Left forelimb (tissue), 1 donor: ENCODE measurements at places on chromosomes 2 and 18.

GRCh38 chr2:174762464-174762863 lies 1.8 kb downstream of the CHRNA1 start:
- DNase-seq = no peak

GRCh38 chr2:6913415-6914157 lies 3.6 kb upstream of the RNF144A start:
- no peak for DNase-seq

DNA sequence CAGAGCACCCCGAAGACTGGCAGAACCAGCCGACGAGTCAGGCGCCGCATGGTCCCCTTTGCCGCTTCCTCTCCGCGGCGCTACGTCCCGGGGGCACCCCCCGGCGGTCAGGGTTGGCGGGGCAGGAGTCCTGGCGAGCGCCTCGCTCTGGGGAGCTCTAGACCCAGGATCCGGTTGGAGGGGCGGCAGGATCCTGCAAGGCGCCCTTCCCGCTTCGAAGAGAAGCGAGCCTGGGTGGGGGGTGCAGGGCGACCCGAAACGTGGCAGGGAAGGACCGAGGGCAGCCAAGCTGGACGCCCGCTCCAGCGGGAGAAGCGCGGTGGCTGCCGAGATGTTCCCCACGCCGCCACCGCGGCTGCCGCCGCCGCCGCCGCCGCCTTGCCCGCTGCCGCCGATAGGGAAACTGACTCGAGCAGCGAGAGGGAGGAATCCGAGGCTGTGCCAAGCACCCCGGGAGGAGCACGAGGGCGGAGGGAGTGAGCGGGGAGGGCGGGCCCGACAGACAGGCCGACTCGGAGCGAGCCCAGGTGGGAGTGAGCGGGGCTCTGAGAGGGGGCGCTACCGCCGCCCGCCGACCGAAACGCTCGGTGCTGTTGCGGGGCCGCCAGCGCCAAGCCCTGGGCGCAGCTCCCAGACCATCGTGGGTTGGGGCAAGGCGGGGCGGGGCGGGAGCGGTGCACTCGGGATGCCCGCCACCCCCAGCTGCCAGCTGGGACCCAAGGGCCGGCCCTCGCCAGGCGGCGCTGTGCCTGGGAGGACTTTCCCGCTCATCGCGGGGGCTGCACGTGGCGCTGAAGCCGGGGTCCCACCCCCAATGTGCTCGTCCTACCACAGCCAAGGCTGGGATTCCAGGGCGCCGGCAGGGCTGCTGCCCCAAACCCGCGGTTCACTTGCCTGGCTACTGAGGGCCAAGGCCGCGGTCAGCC lies at the start of gene GALNT14:
TSS of gene GALNT14 (minus strand) at position 404 of the 926 bp plus-strand sequence. CDS start at position 50, 354 bp downstream.
- DNase-seq = peak; percentile 69

GRCh38 chr2:174753038-174753633 lies 11.1 kb downstream of the CHRNA1 start:
- no peak for DNase-seq

DNA sequence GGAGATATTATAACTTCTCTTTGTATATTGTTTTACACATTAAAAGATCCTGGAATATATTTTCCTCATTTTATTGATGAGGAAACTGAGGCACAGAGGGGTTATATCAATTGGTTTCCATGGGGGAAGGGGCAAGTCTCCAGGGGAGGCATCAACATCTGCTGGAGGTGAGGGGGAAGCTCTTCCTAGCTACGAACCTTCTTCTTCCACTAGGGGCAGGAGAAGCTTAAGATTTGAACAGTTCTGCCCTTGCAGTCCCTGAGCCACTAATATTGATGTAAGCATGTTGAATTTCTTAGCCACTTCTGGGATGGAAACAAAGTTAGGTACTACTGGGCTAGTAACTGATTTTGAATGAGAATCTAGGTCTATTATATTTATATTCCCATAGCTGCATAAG lies 140.1 kb upstream of the AQP4 start:
- no peak for DNase-seq

- no peak for DNase-seq
Measured at GRCh38 chr2:43332653-43333052, 106.2 kb upstream of the ZFP36L2 start.

DNA sequence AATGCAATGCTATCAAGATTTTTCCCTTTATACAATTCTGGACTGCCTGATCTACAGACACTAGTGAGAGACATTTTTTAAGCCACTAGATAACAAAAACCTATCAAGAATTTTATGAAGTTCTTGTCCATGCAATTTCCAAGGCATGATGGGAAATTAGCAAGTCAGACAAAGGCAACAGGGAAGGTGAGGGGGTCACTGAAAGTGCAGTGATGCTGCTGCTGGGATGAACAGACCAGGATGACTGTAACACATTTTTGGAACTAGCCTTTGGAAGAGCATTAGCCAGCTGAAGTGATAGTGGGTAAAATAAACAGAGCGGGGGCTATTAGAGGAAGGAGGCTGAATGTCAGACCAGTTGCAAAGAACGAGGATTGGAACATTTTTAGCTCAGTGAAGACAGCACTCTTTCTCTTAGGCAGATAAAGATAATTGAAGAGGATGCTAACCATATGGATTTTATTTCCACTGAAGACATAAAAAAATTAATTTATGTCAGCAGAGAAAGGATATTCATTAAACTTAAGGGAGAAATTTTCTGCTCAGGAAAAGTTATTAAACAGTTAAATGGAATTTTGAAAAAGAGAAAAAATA lies 17.9 kb downstream of the NRXN1 start:
- DNase-seq = no peak

DNA sequence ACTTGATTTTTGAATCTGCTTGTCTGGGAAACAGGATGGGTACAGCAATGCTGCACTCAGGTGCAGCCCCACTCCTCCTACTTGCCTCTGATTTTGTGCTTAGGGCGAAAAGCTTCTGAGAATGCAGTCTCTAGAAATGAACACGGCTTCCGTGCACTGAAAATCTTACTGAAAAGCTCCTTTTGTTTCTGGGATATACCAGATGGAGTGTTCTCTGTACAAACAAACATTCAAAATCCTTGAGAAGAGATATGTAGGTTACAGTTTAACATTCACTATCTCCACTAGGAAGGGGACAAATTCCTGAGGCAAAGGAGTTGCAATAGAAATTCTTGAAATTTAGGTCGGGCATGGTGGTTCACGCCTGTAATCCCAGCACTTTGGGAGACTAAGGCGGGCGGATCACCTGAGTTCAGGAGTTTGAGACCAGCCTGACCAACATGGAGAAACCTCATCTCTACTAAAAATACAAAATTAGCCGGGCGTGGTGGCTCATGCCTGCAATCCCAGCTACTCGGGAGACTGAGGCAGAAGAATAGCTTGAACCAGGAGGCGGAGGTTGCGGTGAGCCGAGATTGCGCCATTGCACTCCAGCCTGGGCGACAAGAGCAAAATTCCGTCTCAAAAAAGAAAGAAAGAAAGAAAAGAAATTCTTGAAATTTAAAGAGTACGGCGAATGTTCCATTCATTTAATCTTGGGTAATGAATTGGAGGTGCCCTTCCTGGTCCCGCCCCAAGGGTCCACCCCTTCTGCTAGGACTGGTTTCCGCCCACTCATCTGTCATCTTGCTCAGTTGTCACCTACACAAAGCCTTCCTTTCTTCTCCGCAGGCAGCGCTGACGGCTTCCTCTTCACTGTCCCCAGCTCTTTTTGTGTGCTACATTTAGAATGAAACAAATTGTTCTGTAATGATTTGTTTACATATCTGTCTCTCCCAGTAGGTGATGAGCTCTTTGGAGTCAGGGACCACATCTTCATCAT lies 92.4 kb downstream of the SOCS6 start:
- DNase-seq = no peak

DNA sequence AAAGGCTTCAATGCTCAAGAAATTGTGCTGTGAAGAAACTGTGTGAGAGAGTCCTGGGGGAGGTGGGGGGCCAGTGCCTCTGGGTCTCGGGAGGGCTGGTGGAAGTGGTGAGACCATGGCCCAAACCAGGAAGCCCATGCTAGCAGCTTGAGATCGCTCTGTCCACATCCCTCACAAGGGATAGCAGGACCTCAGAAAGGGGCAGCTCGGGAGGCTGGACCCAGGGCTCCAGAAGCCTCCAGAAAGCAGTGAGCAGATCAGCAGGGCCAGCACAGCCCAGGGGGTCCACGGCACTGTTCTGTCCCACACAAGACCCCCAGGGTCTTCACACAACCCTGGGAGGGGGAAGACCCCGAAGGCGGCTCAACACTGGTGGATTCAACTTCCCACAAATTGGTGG lies 24.1 kb downstream of the ST8SIA5 start:
- DNase-seq = no peak

- no peak for DNase-seq
Measured at GRCh38 chr2:201942531-201942930, 91.1 kb upstream of the FZD7 start.

DNA sequence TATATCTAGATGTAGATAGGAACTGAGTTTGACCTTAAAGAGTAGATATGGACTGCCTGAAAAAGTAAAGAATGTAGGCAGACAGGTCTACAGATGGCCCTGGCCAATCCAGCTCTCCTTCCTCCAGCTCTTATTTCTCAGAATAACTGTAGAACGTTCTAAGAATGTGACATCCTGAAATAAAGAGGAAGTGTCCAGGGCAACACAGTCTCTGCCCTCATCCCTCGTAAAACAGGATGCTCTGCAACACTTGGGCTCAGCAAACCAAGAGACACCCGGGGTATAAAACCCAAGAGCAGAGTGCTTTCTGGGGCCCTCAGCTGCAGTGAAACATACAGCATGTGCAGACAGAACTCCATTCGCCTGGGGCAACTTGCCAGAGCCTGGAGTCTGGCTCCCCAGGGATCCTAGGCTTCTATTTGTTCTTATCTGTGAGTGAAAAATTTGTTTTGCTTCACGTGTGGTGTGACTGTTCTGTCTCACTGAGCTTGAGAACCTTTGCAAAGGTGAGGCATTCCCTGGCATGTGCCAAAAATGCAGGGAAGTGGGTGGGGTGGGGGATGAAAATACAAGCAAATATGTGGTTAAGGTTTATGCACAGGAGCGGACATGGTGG lies 401.0 kb downstream of the SETBP1 start:
- DNase-seq = no peak

- DNase-seq = no peak
Measured at GRCh38 chr2:68789603-68790002, 55.0 kb downstream of the ARHGAP25 start.

- DNase-seq = no peak
Measured at GRCh38 chr2:60796573-60797509, 40.8 kb downstream of the PAPOLG start.

- no peak for DNase-seq
Measured at GRCh38 chr2:148875387-148876051, 492 bp downstream of the KIF5C start.

DNA sequence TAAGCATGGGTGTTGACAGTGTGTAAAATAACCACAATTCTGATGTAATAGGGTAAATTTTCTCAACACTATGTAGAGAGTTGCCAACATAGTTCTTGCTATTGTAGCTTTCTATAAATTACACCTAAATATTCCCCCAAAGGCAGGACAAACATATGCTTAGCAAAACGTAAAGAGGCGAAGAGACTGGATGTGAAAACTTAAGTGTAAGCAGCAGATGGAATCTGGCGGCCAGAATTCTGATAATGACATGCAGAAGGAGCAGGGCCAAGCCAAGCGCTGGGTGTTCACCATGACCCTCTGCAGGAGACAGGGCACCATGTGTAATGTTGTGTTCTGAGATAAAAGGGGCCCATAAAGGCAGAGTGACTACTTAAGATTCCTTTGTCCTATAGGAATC lies 105.2 kb upstream of the ZNF521 start:
- no peak for DNase-seq

GRCh38 chr2:31354837-31355236 lies 59.7 kb downstream of the XDH start:
- no peak for DNase-seq

DNA sequence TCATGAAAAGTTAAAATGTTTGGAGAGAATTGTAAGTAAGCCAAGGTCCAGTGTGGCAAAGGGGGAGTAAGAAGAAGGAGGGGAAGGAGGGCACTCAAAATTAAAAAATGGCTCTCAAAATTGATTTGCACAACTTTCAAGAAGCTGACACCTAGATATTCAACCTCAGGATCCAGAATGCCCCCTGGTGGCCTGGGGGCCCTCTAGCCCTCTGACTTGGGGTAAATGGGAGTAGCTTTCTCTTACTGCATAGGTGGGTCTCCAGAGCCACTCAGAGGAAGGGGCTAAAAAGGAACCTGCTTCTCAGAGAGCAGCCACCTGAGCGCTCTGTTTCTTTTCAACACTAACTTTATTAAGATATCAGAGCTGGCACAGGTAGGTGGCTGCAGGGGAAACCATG lies 968.5 kb downstream of the BCL11A start:
- no peak for DNase-seq

DNA sequence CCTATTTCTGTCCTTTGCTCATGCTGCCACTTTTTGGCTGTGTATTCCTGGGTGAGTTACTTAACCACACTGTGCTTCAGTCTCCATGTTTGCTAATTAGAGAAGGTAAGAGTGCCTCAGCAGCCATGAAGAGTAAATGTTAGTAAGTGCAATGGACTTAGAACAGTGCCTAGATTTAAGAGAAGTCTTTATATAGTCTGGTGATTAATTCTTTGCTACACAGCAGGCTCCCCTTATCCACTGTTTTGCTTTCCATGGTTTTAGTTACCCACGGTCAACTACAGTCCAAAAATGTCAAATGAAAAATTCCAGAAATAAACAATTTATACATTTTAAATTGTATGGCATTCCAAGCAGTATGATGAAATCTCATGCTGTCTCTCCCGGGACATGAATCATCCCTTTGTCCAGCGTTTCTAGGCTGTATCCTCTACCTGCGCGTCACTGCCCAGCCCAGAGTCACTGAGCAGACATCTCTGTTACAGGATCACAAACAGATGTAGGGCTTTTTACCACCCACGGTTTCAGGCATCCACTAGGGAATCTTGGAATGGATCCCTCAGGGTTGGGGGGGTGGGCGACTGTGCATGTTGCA lies 91.0 kb downstream of the CTIF start:
- DNase-seq = no peak

DNA sequence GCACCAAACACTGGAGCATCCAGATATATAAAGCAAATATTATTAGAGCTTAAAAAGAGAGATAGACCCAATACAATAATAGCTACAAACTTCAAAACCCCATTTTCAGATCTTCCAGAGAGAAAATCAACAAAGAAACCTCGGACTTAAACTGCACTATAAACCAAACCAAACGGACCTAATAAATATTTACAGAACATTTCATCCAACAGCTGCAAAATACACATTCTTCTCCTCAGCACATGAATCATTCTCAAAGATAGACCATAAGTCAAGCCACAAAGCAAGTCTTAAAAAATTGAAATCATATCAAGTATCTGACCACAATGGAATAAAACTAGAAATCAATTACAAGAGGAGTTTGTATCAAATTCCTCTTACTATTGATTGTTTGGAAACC lies 140.2 kb upstream of the OTOS start:
- no peak for DNase-seq
